Hindlimb muscle (tissue), 1 donor: ENCODE measurements at places on chromosomes 1 and 21.

DNA sequence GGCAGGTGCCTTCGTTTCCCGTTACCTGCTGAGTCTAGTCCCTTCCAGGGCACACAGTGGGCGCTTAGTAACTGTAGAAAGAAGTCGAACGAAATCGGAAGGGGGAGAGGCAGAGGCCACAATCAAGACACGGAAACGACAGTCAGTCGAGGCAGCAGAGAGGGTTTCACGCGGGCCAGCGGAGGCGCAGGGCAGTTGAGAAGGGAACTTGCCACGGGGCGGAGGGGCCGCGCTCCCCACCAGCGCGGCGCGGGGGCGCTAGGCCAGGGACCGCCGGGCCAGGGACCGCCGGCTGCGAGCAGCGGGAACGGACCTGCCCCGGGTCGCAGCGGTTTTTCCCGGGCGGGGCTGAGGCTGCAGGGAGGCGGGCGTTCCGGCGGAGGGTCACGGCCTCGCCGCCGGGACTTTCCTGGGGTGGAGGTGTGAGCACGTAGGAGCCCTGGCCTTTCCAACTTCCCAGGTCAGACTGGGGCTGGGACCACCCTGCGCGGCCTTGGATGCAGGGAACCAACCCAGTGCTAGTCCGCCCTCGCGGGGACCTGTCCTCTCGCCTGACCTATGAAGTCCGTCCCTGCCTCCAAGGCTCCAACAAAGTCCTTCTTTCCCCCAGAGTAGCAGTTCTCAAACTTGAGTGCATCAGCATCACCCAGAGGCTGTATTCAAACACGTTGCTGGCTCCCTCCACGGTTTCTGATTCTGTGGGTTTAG lies 150.1 kb upstream of the FGGY start:
- peak; percentile 54 for DNase-seq

DNA sequence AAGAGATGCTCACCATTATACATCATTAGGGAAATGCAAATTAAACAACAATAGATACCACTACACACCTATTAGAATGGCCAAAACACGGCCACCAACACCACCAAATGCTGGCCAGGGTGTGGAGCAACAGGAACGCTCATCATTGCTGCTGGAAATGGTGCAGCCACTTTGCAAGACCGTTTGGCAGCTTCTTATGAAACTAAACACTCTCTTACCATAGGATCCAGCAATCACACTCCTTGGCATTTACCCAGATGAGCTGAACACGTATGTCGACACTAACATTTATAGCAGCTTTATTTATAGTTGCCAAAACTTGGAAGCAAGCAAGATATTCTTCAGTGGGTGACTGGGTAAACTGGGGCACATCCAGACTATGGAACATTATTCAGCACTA lies 28.9 kb upstream of the ADARB1 start:
- no peak for DNase-seq

GRCh38 chr1:92126088-92126487 lies 45.9 kb downstream of the BTBD8 start:
- DNase-seq: no peak

DNA sequence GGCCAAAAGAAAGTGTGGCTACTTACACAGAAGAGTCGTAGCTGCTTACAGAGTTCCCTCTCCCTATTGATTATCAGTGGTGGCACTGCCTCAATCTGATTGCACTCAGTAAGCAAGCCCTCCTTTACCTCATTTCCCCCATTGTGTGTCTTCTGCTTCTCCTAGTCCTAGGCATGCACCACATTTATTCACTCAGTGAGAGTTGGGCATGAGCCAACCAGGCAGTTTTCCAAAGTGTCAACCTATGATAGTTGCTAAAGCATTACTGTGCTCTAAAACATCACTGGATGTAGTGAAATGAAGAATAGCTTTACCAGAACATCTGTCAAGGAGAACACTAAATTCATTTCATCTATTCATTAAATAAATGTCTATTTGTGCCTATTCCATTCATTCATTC lies 19.3 kb downstream of the GJA5 start:
- DNase-seq: no peak

GRCh38 chr1:236799001-236799400 lies 3.9 kb downstream of the MTR start:
- DNase-seq: no peak

GRCh38 chr1:167911413-167911812 lies 2.5 kb downstream of the ADCY10 start:
- DNase-seq: no peak

- DNase-seq: peak; percentile 71
These were observed 13.6 kb upstream of the FAM110D start for GRCh38 chr1:26145041-26145959.

GRCh38 chr1:1273209-1273511 lies 494 bp downstream of the UBE2J2 start:
- DNase-seq: no peak

- no peak for DNase-seq
These were observed 130.8 kb downstream of the HMCN1 start for GRCh38 chr1:185864889-185865517.

DNA sequence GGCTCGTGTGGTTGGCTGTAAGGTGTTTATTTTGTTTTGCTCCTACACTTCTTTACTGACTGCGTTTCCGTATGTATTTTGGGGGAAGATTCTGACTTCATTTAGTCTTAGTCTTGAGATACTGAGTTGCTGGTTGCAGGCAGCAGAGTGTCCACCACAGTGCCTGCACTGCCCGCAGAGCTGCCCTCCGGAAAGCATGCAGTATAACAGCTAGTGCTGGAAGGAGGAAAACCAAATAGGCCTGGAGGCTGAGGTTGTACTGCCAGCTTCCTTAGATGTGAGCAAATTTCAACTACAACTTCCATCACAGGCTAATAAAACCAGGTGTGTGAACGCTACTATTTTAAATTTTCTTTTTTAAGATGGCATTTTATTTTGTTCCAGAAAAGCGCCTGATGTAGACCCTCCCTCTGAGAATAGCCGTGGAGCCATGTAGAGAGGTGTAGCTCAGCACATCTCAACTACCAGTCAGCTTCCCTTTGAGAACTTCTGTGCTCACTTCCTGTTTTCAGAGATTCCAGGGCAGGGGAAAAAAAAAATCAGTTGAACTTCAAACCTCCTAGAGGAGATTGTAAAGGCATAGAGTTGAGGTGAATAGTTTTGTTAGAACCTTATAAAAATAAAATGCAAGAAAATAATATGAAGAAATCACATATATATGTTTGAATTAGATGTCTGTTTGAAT lies 17.6 kb downstream of the LMO4 start:
- no peak for DNase-seq

DNA sequence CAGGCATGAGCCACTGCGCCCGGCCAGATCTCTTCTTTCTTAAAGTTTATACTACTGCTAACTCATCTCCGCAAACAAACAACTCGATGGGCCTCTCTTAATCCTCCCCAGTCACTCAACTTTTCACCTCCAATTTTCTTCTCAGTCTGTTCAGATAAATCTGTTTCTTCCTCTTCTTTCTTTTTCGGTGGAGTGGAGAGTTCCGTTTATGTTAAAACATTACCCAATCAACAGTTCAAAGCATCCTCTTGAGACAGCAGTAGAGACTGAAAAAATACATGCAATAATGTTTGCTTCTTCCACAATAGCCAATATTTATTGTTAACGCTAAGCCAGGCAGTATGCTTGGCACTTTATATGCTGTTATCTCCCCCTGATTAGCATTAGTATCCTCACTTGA lies 1.4 kb upstream of the ANKRD13C start:
- no peak for DNase-seq

- DNase-seq: no peak
These were observed 26.7 kb downstream of the SLC26A9 start for GRCh38 chr1:205916541-205916940.

GRCh38 chr1:234658138-234658537 lies 48.2 kb upstream of the IRF2BP2 start:
- DNase-seq: no peak

DNA sequence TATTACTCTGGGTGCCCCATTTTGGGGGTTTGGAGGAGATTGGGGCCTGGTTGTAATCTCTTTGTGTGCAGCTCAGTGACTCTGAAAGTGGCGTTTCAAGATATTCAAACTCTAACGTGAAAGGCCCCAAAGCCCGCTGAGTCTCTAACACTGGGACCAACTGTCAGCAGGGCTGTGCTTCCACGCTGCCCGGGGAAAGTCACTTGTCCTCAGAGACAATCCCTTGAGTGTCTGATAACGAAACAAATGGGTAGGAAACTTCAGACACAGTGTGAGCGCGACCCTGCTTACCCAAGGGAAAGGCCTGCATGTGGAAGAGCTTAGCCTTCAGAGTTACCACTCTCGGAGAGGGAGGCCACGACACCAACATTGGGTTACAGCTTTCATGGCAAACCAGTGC lies 837 bp downstream of the UBASH3A start:
- DNase-seq: no peak

GRCh38 chr1:210250665-210250997 lies 18.0 kb downstream of the SERTAD4 start:
- DNase-seq: no peak

DNA sequence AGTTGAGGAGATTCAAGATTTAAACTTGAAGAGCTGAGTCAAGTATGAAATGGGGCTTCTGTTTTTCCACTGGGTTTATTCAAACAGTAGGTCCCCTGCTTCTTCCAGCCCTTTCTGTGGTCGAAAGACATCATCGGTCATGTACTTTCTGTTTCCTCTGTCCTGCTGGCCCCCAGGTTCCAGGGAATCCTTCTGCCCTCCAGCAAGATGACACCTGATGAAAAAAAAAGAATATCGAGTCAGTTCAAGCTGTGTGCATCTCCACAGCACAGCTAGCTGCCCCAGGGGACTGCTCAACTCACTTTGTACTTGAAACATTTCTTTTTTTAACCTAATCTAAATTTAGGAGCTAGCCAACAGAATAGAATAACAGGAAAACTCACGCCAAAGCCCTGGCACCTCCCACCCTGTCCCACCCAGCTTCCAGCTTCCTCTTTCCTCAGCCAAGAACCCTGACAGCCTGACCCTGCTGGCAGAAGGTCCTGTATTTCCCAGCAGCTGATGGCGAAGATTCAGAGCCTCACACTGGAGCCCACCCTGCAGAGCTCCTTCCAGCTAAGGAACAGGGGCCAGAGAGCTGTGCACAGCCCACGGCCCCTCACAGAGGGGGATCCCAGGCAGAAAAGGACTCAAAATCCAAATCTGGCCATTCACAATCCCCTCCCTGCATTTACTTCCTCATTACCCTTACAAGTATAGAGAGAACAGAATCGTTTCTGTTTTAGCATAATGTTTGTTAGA lies 176.5 kb downstream of the PSMG1 start:
- DNase-seq: no peak

- DNase-seq: no peak
These were observed 167.4 kb downstream of the LRRC40 start for GRCh38 chr1:70038025-70038424.

- DNase-seq: no peak
These were observed 480.6 kb upstream of the CXADR start for GRCh38 chr21:17032141-17032655.

DNA sequence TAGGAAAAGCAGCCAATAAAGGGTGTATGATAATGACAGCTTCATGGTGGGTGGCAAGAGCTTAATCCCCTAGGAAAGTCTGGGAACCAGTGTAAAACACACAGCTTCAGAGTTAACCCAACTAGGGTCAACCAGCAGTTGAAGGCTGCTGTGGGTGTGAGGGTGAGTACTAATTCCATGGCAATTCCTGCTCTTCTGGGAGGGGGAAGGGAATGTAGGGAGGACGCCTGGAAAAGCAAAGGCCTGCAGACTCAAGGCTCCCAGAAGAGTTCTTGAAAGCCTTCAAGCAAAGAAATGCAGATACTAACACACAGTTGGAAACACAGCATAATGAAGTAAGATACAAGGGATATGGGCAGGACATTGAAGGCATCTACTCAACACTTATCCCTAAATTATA lies 28.1 kb downstream of the TTLL7 start:
- DNase-seq: no peak

GRCh38 chr1:216332003-216332402 lies 91.2 kb downstream of the USH2A start:
- no peak for DNase-seq

DNA sequence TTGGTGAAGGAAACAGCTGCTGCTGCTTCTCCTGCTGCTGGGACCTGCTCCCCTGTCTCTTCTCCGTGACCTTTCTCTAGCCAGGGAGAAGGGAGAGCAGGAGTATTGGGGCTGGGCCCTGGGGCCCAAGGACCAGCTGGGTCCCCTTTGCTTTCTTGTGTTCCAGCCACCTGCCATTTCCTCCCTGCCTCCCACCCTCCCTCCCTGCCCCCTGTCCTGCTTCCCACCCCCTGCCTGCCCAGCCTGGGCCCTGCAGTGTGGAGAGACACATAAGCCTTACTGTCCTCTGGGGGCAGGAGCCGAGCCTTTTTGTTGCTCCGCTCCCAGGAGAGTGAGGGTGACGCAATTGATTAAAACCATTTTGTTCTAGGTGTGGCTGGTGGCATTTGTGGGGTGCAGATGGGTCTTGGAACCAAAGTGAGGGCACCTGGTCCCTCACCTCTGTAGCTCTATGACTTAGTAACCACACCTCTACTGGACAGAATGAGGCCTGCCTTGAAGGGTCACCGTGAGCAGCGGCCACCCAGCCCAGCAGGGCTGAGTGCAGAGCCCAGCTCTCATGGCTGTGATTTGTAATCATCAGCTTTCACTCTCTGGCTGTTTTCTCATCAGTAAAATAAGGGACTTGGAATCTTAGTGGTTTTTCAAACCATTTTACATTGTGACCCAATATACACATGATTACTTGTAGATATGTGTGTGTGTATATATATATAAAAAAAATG lies 13.9 kb upstream of the TMEM222 start:
- no peak for DNase-seq

- DNase-seq: no peak
These were observed 3.3 kb downstream of the TTLL10 start for GRCh38 chr1:1176931-1177330.

DNA sequence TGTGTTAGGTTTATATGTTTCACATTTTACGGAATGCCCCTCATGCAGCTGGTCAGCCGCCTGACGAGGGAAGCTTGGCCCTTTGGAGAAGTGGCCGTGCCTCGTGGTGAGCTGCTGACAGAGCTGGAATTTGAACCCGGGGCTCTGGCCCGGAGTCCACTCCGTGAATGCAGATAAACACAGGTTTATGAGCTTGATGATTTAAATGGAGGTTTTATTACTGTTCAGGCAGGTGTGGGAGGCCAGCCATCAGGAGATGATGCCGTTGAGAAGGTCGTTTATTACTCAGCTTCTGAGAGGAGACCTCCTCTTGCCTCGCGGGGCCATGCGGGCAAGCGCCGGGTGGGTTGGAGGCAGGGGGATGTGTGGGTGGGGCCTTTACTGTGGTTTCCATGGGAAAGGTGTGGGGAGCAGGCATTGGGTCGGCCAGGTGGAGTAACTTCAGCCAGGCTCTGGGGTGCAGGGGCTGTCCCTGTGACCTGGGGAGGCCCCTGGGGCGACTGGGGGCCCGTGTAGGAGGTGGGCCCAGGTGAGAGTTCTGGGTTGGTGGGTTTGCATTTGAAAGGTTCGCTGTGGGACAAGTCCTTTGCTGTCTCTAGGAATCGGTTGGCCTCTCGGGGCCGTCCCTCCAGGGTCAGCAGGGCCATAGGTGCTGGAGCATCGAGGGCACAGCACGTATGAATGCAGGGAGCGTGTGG lies 22.0 kb downstream of the PRKCZ start:
- no peak for DNase-seq
